ENCODE measurements at places on chromosomes 3 and 15.

DNA sequence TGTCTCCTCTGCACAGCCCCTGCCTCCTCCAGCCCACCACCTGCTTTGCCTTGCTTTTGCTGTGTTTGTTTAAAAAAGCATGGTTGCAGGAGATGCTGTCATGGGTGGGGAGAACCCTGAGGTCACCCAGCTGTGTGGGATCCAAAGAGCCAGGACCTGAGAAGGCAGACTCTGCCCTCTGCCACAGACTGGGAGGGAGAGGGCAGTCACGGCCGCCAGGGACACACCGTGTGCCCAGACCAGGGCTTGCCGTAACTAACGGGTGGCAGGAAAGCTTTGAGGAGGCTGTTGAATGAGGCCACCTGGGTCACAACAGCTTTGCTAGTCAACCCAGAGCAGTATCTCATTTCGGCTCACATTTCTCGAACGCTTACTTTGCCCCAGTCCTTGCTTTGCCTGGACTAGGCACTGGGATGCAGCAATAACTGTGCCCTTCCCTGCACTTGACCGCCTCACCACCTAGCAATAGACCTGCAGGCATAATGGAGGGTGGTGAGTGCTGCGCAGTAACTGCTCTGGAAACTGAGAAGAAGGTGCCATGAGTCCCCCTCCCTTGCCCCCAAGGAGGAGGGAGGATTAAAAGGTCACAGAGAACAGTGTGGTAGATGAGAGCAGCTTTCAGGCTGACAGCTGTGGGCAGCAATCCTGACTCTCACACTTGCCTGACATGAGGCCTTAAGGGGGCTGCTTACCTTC, 55.0 kb upstream of the CTDSPL start:
- peak; percentile 52 for DNase-seq

DNA sequence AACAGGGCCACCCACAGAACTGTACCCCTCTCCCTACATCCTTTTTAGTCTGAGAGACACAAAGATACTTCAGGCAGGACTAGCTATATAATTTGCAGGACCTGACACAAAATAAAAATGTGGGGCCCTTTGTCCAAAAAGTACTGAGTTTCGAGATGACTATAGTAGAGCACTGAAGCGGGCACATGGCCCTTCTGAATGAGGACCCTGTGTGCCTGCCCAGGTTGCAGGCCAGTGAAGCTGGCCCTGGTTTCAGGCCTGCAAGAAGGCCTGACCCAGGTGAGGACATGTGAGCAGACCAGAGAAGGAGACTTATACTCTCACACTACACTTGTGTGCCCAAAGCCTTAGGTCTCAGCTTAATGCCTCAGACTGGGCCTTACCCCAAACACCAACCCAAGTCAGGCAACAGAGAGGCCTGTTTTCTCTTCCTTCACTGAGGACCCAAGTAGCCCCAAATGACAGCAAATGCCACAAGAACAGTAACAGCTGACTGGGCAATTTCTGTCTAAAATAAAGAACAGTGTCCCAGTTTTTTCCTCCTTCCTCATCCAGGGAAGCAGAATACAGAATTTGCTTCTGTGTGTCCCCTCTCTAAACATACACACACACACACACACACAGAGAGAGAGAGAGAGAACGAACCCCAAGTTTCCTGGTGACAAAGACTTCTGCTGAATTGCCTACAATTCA, 100.9 kb upstream of the ARHGEF3 start:
- DNase-seq: no peak

DNA sequence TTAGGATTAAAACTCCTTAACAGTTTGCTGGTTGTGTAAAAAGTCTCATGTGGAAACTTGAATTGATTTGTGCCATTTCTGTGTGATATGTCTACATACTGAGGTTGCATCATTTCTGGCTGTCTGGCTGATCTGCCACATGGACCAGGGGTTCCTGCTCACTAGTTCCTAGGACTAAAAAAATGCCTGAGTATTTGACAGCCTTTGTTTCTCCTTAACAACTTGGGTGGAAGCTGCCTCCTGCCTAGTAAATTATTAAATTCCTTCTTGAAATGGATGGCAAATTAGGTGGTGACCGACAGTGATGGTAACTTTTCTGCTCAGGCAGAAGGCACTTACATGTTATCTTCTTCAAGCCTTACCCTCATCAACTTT, 226.9 kb upstream of the MRPL3 start:
- no peak for DNase-seq

- no peak for DNase-seq
Observed at GRCh38 chr3:50630394-50630793, 13.4 kb downstream of the MAPKAPK3 start.

DNA sequence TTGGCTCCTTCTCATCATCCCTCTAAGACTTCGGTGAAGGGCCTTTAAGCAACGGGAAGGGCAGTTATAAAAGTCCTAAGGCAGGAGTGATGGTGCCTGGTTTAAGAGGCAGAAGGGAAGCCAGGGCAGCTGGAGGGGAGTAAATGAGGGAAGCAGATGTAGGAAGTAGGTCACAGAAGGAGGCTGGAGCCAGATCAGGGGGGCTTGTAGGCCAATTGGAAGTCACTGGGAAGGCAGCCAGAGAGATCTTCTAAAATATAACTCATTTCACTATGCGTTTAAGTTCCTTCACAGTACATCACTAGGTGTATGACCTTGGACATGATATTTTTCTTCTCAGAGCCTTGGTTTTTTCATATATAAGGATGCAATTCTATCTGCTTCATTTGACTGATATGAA, 94.7 kb downstream of the MYH15 start:
- no peak for DNase-seq
